ENCODE measurements at places on chromosomes 6 and 20.

DNA sequence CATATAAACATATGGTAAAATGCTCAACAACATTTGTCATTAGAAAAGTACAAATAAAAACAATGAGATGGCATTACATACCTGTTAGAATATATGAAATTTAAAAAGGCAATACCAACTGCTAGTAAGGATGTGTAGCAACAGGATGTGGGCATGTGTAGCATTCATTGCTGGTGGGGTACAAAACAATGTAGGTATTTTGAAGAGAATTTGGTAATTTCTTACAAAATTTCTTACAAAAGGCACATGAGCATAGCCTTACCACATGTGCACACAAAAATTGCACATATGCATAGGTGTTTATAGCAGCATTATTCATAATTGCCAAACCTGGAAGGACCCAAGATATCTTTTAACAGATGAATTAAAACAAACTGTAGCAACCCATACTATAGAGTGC is 1355.1 kb upstream of the CITED2 start:
- DNase-seq, result no peak

- no peak for DNase-seq
These were observed 327.3 kb downstream of the QKI start for GRCh38 chr6:163741743-163742363.

GRCh38 chr6:116218172-116218633 is 35.7 kb downstream of the TSPYL4 start:
- DNase-seq, result no peak

GRCh38 chr6:158402184-158402583 is 89.9 kb downstream of the TULP4 start:
- no peak for DNase-seq

DNA sequence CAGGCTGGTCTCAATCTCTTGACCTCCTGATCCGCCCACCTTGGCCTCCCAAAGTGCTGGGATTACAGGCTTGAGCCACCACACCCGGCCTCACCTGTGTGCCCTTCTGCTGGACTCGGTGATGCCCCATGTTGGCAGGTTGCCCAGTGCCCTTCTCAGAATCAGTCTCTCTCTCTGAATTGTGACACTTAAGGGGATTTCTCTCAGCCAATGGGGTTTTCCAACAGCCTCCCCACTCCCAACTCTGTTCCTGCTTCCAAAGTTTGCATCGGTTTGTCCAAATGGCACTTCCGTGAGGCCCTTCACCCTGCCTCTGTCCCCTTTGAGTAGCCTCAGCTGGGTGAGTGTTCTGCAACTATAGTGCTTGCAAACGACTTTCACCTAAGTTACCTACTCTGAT is 3.1 kb upstream of the MRPS10 start:
- no peak for DNase-seq

DNA sequence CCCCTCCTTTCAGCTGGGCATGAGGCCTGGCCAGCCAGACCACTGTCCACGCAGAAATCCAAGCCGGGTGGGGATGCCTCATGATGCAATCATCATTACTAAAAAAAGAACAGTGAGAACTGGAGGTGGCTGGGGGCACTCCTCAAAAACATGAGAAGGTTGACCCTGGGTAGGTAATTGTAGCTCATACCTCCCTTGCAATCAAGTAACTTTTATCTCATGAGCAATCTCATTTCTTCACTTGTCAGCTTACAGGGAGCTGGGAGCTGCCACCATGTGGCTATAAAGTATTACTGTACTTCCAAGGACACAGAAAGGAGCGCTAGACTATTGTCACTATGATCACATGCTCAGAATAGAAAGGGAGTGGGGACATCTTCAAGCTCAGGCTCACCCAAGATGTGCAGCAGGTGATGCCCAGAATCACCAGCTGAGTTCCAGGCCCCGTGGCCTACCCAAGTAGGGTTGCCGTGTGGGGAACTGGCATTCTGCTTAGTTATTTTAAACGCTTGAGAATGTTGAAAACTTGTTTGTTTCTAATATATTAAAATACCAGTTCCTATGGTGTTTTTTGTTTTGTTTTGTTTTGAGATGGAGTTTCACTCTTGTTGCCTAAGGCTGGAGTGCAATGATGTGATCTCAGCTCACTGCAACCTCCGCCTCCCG is 3.0 kb upstream of the CDH26 start:
- no peak for DNase-seq

DNA sequence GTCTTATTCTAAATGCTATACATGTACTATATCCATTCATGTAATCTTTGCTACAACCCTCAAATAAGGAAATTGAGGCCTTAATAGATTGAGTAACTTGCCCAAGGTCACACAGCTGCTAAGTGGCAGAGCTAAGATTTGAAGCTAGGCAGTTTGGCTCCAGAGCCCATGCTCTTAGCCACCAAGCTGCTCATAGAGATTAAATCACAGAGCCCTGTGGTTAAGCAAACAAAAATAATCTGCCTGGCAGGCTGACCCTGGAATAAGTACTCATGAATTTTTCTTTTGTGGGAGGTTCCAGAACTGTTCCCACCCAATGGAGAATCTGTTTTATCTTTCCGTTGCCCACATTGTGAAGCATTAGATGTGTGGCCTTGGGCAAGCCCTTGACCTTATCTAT is 7.4 kb downstream of the AAR2 start:
- DNase-seq, result no peak

DNA sequence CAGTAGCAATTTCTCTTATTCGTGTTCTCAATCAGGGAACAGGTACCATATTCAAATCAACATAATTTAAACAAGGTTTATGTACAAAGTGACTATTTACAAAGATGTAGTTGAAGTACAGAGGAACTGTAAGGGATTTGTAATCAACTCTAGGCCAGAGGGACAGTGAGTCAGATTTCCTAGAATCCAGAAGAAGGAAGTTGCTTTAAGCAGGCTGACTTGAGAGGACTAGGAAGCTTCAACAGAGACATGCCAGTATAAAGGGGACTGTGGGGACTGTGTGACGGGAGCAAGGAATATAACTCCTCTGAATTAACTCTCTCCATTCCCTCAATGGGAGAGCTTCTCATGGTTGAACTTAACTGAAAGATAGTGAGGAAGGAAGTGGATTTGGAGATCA is 427.4 kb upstream of the JAG1 start:
- DNase-seq, result no peak

- no peak for DNase-seq
These were observed 130.6 kb upstream of the DOK5 start for GRCh38 chr20:54344832-54345231.

GRCh38 chr6:16473184-16473907 is 235.0 kb downstream of the GMPR start:
- no peak for DNase-seq

GRCh38 chr6:122654012-122654411 is 43.8 kb downstream of the PKIB start:
- DNase-seq, result no peak

GRCh38 chr20:10242166-10242565 is 23.5 kb downstream of the SNAP25 start:
- DNase-seq, result no peak

DNA sequence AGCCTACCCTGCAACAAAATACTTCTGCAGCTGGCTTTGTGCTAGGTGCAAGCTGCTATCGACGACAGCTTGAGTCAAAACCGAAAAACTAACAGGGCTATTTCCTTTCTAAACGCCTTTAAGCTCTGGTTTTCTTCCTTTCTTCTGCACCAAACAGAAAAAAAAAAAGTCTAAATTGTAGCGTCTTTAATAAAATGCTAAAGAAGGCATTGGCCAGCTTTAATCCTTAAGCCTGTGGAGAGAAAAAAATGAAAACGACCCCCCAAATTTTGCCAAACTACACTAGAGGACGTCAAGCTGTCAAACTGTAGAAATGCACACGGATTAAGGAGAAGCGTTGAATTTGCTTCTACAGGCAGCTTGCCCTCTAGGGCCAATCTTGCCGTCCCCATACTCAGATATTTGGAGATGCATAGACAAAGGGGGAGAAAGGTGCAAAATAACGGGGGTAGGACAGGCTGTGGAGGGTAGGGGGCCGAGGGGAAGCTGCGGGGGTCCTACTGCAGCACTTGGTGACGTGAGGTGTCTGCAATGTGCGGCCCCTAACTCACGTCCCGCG is 1.4 kb upstream of the NRN1 start:
- DNase-seq, result no peak

GRCh38 chr6:156686301-156686994 is 90.7 kb upstream of the ARID1B start:
- DNase-seq, result no peak

- no peak for DNase-seq
These were observed 56.4 kb upstream of the PHACTR2 start for GRCh38 chr6:143621159-143621873.

DNA sequence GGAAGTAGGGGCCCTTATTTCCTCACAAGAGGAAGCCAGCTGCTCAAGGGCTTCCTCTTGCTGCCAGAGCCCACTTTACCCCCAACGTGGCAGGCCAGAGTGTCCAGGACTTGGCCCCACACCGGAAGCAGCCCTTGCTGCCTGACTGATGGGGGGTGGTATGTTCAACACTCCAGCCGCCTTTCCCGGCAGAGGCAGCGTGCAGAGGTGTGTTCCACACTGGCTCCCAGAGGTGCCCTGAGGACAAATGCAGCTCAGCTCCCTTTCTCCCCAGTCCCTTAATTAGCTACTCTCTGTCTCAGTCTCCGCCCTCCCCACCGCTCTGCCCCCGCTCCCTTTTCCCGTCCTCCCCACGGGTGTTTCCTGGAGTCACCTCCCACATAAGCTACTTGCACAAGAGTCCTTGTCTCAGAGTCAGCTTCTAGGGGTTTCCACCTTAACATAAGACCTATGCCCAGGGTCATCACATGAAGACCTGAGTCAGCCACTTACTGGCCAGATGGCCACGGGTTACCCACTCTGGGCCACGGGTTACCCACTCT is 61.7 kb upstream of the SHLD1 start:
- DNase-seq, result no peak

- DNase-seq, result no peak
These were observed 37.2 kb upstream of the TFB1M start for GRCh38 chr6:155351273-155352129.

- no peak for DNase-seq
These were observed 554.7 kb upstream of the SLC35B3 start for GRCh38 chr6:8990075-8990474.

DNA sequence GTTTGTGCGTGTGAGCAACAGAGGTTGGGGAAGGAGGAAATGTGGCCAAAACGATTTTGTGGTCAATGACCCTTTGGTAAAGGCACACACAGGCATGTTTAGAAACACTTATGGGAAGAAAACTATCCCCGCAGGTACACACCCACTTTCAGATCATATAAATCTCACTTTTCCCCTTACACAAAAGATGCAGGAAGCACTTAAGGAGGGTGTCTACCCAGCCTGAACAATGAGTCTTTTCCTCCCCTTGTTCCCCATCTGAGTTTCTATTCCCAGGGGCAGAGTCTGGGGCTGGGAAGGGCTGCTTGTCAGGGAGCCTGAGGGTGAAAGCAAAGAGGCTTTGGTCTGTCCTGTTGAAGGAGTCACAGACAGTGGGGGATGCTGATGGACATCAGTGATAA is 193.2 kb upstream of the SALL4 start:
- no peak for DNase-seq

GRCh38 chr6:138772596-138773176 is 883 bp upstream of the CCDC28A start:
- DNase-seq, result no peak

GRCh38 chr20:38321959-38322598 is 18.1 kb downstream of the BPI start:
- DNase-seq, result no peak

DNA sequence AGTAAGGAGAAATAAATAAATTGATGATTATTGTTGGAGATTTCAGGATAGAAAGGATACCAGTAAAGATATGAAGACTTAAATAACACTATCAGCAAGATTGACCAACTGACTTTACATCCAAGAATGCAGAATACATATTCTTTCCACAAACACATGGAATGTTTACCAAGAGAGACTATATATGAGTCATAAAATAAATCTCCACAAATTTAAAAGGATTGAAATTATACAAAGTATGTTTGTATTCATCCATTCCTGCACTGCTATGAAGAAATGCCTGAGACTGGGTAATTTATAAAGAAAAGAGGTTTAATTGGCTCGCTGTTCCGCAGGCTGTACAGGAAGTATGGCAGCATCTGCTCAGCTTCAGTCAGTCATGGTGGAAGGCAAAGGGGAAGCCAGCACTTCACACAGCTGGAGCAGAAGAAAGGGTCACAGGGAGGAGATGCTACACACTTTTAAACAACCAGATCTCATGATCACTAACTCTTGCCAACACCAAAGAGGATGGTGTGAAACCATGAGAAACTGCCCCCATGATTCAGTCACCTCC is 56.7 kb upstream of the TNFRSF21 start:
- DNase-seq, result no peak

GRCh38 chr6:31393932-31394331 is 9.5 kb upstream of the MICA start:
- DNase-seq, result no peak

DNA sequence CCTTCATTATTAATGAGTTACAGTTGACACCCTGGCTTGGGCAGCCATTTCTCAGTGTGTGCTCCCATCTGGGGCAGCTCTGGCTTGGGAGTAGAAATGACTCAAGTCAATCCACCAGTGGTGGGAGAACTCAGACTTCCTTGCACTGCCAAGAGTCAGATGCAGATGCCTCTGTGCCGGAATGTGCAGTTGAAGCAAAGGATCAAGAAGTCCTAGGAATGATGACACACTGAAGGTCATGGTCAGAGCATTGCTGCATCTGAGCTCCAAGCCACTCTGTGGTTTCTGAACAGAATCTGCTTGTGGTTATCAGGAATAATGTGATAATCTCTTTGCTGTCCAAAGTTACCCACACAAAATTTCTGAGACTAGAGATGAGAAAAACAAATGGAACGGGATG is 19.5 kb upstream of the PAX1 start:
- no peak for DNase-seq

GRCh38 chr6:104788400-104788799 is 71.3 kb downstream of the HACE1 start:
- no peak for DNase-seq

GRCh38 chr20:62905536-62906117 is 20.7 kb downstream of the DIDO1 start:
- no peak for DNase-seq

DNA sequence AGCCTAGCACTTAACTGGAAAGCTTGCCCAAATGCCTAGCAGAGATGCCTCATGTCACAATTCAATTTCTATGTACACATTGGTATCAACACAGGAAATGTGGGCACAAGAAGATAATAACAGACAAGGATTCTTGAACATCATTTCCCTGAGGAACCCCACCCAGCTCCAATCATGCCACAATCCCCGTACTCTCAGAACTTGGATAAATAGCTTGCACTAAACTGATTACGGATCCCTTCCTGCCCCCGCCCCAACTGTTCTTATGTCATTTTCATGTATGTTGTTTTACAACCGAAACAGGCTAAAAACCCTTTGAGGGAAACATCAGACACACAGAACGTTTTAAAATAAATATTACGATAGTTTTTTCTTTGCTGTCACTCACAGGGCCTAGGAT is 87.1 kb downstream of the BACH2 start:
- DNase-seq, result no peak

GRCh38 chr6:158464483-158464882 is 95.4 kb upstream of the TMEM181 start:
- DNase-seq, result no peak

DNA sequence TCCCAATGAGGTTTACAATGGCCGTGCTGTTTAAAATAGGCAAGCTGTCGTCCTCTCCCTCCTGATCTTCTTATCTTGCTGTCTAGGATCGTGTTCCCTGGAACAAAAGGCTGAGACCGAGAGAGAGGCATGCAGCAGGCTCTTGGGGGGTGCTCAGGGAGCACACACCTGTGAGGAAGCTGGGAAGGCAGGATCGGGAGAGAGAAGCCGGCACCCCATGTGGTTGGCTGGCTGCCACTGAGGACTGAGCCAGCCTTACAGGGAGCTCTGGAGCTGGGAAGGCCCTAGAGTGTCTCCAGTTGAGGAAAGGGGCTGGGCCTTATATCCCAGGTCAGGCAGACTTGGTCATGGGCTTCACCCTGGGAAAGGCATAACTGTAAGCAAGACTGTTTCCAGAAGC is 184.2 kb downstream of the LY86 start:
- no peak for DNase-seq

Data from stimulated activated CD8-positive, alpha-beta memory T cell treated with anti-CD3 and anti-CD28 coated beads, Interleukin-7, amount 100 ng/mL, for 4 hours (primary cell).